ENCODE measurements at places on chromosomes 13 and 19. TPM values are rescaled to one million over a fixed set of nuclear protein-coding genes. Genes with fewer than 3 reads are reported as not detected.
A peak's percentile ranks its signal among the peaks of the same experiment; 100 is the strongest.

GRCh38 chr13:42794577-42795275, 13.3 kb downstream of the FAM216B start:
- H3K36me3 ChIP-seq: no peaks in the 10 kb centered on the region
- H3K4me3 ChIP-seq: no peak overlapping the region
- no peak for DNase-seq
- peaks cover 12% of the 10 kb centered on the region for H3K4me1 ChIP-seq

GRCh38 chr19:32566246-32566830, 14.7 kb upstream of the PDCD5 start:
- no peaks in the 10 kb centered on the region for H3K4me1 ChIP-seq
- H3K27me3 ChIP-seq: no peaks in the 10 kb centered on the region
- no peak overlapping the region for H3K4me3 ChIP-seq
- no peaks in the 10 kb centered on the region for H3K36me3 ChIP-seq

DNA sequence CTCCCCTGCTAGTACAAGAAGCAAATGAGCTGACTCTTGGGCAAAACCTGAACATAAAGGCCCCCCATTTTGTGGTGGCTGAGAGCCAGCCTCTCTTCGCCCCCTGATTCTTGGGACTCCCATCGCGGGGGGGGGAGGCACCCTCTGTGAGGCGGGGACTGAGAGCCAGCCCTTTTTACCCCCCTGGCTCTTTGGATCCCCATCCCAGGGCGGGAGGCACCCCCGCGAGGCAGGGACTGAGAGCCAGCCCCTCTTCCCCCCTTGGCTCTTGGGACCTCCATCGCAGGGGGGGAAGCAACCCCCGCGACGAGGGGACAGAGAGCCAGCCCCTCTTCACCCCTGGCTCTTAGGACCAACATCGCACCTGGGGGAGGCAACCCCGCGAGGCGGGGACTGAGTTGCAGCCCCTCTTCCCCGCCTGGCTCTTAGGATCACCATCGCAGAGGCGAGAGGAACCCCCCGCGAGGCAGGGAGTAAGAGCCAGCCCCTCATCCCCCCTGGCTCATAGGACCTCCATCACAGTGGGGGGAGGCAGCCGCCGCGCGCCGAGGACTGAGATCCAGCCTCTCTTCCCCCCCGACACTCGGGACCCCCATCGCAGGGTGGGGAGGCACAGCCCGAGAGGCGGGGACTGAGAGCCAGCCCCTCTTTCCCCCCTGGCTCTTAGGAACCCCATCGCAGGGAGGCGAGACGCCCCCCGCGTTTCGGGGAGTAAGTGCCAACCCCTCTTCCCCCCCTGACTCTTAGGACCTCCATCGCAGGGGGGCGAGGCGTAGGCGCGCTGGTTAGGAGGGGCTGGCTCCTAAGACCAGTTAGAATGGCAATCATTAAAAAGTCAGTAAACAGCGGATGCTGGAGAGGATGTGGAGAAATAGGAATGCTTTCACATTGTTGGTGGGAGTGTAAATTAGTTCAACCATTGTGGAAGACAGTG, 2428.4 kb upstream of the PCDH20 start:
- H3K27ac ChIP-seq: no peak overlapping the region
- no peaks in the 10 kb centered on the region for H3K4me1 ChIP-seq
- DNase-seq: no peak
- no peaks in the 10 kb centered on the region for H3K36me3 ChIP-seq

- H3K4me1 ChIP-seq: no peaks in the 10 kb centered on the region
- no peak overlapping the region for H3K4me3 ChIP-seq
- H3K27me3 ChIP-seq: no peaks in the 10 kb centered on the region
- H3K27ac ChIP-seq: no peak overlapping the region
These were observed 334.0 kb downstream of the DIAPH3 start for GRCh38 chr13:59829690-59830089.

P2RY11 gene
- total RNA-seq: not detected

NLRP5 gene
- not detected for total RNA-seq

- no peak overlapping the region for H3K4me3 ChIP-seq
- H3K36me3 ChIP-seq: no peaks in the 10 kb centered on the region
- no peak overlapping the region for H3K27ac ChIP-seq
- peak; percentile 78 for DNase-seq
These were observed 89.4 kb downstream of the DPF1 start for GRCh38 chr19:38134540-38135149.

DNAJC15 gene
- 2.7 TPM for total RNA-seq

PINLYP gene
- 8.6 TPM for total RNA-seq

DNA sequence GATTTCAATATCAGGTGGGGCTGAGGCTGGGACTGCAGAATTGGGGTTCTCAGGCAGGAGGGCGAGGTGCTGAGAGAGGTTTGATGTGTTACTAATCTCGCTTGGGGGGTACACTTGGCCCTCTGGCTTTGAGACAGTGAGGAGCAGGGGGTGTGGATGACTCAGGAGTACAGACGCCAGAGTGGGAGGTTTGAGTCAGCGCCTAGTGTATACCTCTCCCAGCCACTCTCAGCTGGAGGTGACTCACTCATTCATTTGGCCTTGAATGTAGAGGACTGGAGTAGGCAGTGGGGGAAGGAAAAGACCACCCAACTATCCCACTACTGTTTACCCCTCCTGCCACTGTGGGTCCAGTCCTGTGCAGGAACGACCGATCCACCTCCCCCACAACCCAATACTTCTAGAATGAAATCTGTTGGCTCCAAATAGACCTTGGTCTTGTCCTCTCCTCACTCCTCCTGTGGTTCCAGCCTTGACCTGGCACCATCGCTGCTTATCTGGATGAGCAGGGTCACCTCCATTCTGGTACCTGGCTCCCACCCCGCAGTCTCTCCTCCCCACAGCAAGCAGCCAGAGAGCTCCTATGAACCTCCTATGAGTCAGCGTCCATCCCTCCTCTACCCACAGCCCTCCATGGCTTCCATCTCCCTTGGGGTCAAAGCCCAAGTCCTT, 20.1 kb upstream of the ZNRF4 start:
- no peak for DNase-seq
- H3K27me3 ChIP-seq: peaks cover 16% of the 10 kb centered on the region
- no peak overlapping the region for H3K27ac ChIP-seq

DNA sequence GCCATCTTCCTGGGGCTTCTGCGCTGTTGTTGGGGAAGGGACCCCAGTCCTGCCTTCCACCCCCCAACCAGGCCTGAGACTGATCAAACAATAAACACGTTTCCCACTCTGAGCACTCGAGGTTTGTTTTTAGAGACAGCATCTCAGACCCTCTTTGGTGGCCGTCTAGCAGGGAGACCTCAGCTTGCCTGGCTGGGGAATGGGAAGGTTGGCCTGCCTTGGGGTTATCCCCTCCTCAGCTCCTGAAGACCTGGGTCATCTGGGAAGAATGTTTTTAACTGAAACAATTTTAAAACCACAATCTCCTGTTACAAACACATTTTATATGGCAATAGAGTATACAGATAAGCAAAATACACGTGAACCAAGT, 2.0 kb downstream of the ZNF581 start:
- no peak overlapping the region for H3K27ac ChIP-seq
- no peaks in the 10 kb centered on the region for H3K27me3 ChIP-seq
- H3K4me1 ChIP-seq: peaks cover 32% of the 10 kb centered on the region
- no peak overlapping the region for H3K4me3 ChIP-seq

DNA sequence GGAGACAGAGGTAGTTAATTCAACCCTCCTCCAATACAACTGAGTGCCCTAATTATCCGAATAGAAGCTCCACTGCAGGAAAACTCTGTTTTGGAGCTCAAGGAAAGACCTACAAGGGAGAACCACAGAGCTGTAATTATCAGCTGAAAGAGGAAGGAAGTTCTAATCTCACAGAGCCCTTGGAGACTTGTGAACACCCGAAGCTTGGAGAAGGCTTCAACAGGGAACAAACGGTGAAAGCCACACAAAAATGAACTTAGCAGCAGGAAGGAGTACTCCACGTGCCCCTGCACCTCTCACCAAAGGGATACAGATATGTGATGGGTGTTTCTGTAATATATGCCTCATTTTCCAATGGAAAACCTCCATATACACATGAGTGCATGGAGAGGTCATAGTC, 61.1 kb downstream of the IRS2 start:
- no peak for DNase-seq
- H3K4me3 ChIP-seq: no peak overlapping the region
- no peaks in the 10 kb centered on the region for H3K36me3 ChIP-seq
- peaks cover 23% of the 10 kb centered on the region for H3K4me1 ChIP-seq
- no peaks in the 10 kb centered on the region for H3K27me3 ChIP-seq
- no peak overlapping the region for H3K27ac ChIP-seq

DNA sequence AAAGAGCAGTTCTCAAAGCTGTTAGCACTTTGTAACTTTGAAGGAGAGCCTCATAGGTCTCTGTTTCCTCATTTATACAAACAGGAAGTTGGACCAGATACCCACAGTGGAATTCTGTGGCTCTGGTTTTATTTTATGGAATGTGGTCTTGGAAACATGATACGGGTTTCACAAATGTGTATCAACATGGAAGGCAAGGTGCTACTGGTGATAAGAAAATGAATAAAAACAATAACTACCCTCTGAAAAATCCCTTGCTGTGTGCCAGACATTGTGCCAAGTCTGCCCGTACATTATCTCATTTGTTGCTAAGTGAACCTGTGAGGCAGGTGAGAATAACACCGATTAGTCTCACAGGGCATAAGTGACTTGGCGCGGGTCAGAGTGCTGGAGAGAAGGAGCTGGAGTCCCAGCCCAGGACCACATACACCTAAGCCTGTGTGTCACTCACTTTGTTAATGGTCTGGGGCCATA, 45.0 kb upstream of the RNF113B start:
- H3K4me3 ChIP-seq: no peak overlapping the region
- H3K36me3 ChIP-seq: no peaks in the 10 kb centered on the region
- H3K4me1 ChIP-seq: no peaks in the 10 kb centered on the region
- no peak for DNase-seq

BCL3 gene
- total RNA-seq: not detected

GRCh38 chr19:2242092-2242537, 5.5 kb downstream of the SF3A2 start:
- H3K4me3 ChIP-seq: no peak overlapping the region
- no peak for DNase-seq
- peaks cover 38% of the 10 kb centered on the region for H3K4me1 ChIP-seq
- no peaks in the 10 kb centered on the region for H3K36me3 ChIP-seq

DNA sequence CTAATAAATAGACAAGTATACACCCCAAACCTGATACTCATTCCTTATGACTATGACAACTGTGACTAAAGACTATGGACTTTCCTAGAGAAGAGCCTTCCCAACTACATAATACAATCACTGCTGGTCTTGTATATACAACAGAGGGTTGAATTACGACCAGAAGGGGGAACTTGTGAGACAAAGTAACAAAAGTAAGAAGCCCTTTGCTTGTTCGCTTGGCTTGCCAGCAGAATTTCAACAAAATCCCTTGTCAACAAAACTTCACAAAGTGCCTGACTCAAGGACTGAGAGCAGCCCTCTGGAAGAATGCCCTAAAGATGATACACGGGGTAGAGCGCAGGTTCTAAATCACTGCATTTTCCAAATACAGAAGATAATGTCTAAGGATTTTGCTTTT, 99.4 kb downstream of the WASF3 start:
- peaks cover 45% of the 10 kb centered on the region for H3K4me1 ChIP-seq
- H3K27me3 ChIP-seq: no peaks in the 10 kb centered on the region
- no peak overlapping the region for H3K27ac ChIP-seq
- peak; percentile 70 for DNase-seq
- H3K4me3 ChIP-seq: no peak overlapping the region
- no peaks in the 10 kb centered on the region for H3K36me3 ChIP-seq

- no peak for DNase-seq
- H3K36me3 ChIP-seq: no peaks in the 10 kb centered on the region
- no peak overlapping the region for H3K27ac ChIP-seq
- no peak overlapping the region for H3K4me3 ChIP-seq
- no peaks in the 10 kb centered on the region for H3K27me3 ChIP-seq
- H3K4me1 ChIP-seq: peaks cover 5% of the 10 kb centered on the region
These were observed 2.8 kb upstream of the NUMBL start for GRCh38 chr19:40693150-40693788.

SPART gene
- 48.1 TPM for total RNA-seq

ALOX5AP gene
- not detected for total RNA-seq

DNA sequence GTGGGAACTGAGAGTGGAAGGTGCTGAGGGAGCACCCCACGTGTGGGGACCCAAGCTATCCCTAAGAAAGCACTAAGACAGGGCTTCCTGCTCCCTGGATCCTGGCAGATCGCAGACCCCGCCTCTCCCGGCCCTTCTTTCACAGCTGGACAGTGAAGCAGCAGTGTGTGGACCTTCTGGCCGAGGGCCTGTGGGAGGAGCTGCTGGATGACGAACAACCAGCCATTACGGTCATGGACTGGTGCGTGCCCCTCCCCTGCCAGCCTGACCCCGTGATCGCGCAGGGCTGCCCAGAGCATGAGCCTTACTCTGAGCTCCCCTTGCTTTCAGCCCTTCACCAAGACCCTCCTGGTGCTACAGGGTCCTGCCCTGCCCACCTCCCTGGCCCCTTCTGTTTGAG, 2.3 kb downstream of the NCCRP1 start:
- H3K4me3 ChIP-seq: no peak overlapping the region
- peaks cover 57% of the 10 kb centered on the region for H3K27me3 ChIP-seq
- DNase-seq: peak; percentile 52

DNA sequence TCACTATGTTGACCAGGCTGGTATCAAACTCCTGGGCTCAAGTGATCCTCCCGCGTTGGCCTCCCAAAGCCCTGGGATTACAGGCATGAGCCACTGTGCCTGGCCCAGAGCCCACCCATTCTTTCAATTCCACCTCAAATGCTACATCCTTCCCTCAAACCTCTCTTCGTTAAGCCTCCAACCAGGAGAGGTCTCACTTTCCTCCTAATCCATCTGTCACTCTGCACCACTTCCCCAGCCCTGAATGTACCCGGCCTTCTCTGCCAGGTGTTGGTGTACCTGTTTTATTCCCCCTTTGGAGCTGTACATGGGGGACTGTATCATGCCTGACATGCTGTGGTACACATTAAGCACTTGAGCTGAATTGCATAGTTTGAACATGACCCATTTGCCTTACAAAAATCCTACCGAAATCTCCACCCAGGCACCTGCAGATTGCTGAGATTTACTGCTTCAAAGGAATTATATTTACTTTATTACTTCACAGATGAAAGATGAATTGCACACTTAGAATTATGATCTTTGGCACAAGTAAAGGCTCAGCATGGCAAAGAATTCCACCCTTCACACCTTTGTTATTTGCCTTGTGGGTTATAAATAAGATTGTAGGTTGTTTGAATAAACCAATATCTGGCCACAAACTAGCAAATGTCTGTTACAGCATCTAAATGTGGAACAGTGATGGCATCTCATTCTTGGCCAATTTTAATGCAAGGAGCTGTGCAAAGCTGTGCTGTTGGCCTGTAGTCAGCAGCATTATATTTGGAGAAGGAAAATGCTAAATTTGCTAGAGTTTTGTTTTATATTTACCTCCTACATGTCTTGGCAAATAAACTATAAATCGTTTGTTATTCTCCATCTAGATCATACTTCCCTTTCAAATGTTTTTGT, 15.6 kb upstream of the WASF3 start:
- H3K27ac ChIP-seq: no peak overlapping the region
- no peaks in the 10 kb centered on the region for H3K36me3 ChIP-seq
- H3K27me3 ChIP-seq: no peaks in the 10 kb centered on the region
- peaks cover 11% of the 10 kb centered on the region for H3K4me1 ChIP-seq

GRCh38 chr13:78323848-78324247, 279.5 kb downstream of the POU4F1 start:
- H3K4me3 ChIP-seq: no peak overlapping the region
- H3K4me1 ChIP-seq: no peaks in the 10 kb centered on the region
- no peaks in the 10 kb centered on the region for H3K36me3 ChIP-seq
- peaks cover 5% of the 10 kb centered on the region for H3K27me3 ChIP-seq
- H3K27ac ChIP-seq: no peak overlapping the region

TSHZ3 gene
- total RNA-seq: 0.60 TPM

DKKL1 gene
- 5.6 TPM for total RNA-seq

GRCh38 chr13:100895651-100896050, 221.1 kb upstream of the TMTC4 start:
- no peak for DNase-seq
- no peaks in the 10 kb centered on the region for H3K27me3 ChIP-seq
- peaks cover 2% of the 10 kb centered on the region for H3K4me1 ChIP-seq
- no peak overlapping the region for H3K4me3 ChIP-seq
- no peak overlapping the region for H3K27ac ChIP-seq
- no peaks in the 10 kb centered on the region for H3K36me3 ChIP-seq
